GM04503 (cell line): ENCODE measurements at places on chromosomes 6 and 20.

- DNase-seq: no peak
These were observed 195.4 kb upstream of the PREP start for GRCh38 chr6:105598264-105598663.

GRCh38 chr6:14210077-14210476 lies 92.5 kb downstream of the CD83 start:
- no peak for DNase-seq

GRCh38 chr6:43292763-43293318 lies 5.2 kb upstream of the SLC22A7 start:
- no peak for DNase-seq

- no peak for DNase-seq
These were observed 12.7 kb downstream of the OR2B2 start for GRCh38 chr6:27899543-27899942.

DNA sequence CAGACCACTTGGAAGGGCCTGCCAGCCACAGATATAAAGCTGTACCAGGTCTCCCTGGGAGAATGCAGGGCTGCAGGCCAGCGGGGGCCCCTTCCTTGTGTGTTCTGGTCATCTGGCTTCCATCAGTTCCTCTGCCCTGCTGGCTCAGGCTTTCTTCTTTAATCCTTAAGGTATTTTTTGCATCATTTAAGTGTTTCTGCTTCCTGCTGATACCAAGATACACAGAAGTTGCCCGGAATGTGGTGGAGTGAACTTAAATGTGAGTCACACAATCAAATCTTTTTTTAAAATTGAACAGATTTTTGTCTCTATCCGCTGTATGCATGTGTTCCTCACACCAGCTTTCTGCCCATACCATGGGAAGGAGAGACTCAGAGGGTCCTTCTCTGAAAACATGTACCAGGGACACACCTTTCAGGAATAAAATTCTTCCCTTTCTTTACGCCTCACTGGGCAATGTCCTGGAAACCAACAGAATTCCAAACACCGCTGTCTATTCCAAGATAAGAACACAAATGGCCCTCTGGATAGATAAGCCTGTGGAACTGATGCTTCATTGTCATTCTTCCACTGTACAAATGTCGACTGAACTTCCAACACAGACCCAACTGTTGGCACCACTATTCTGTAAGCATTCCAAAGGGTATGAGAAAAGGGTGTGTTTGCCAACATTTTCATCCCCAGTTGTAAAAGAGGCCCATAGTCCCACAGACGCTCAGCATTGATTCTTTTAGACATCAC lies 206.2 kb upstream of the MYLIP start:
- DNase-seq: peak; percentile 87

GRCh38 chr6:53437557-53438202 lies 88.9 kb upstream of the ELOVL5 start:
- peak; percentile 54 for DNase-seq

DNA sequence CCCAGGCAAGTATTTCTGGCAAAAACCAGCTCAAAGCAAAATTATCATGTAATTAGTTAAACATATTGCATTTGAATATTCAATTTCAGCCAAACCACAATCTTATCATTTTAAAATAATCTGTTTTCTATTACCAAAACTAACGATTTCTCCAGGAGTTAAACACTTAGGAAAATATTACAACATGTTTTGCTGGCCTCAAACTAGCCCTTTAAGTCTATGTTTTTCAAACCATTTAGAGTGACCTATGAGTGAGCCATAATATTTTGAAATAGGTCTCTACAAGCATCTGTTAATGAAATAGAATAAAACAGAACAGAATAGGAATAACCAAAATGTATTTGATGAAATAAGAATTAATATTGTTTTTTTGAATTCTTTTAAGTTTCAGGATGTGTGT lies 370.9 kb downstream of the COL12A1 start:
- DNase-seq: no peak

DNA sequence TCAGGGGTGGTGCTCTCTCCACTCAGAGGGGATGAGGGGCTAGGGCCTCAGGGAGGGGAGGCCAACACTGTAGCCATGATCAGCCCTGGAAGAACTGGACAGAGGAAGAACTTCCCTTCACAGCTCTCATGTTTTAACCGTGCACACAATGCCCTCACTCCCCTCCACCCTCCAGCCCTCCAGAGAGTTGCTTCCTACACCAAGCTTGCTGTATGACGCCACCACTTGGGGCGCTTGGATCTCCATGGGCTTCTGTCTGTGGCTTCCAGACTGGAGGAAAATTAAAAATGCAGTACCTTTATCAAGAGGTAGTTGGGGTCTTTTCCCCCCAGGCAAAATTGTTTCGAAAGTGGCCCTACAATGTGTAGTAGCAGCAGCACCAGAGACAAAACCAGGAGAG lies 48.4 kb downstream of the ARHGAP40 start:
- DNase-seq: no peak

DNA sequence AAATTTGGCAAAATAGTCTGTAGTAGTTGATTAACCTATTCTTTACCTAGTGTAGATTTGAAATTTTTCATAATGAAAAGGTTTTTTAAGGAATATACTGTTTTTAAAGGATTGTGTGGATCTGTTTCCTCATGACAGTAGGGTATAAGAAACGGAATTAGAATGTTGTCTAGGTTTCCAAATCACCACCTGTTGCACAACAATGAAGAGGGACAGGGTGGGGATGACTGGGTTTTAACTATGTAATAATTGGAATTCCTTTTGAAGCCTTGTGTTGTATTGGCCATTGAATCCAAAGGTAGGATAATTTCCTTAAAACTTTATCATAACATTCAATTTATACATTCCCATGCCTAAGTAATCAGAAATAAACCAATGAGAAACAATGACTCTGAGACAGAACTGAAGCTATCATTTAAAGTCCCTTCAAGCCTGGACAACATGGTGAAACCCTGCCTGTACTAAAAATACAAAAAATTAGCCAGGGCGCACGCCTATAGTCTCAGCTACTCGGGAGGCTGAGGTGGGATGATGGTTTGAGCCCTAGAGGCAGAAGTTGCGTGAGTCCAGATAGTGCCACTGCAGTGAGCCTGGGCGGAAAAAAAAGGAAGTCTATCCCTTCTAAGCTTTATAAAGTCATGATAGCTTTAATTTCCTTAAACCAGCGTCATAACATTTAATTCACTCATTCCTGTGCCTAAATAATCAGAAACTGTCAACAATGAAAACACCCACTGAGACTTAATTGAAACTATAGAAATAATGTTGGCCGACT lies 18.3 kb upstream of the SLC17A5 start:
- no peak for DNase-seq

DNA sequence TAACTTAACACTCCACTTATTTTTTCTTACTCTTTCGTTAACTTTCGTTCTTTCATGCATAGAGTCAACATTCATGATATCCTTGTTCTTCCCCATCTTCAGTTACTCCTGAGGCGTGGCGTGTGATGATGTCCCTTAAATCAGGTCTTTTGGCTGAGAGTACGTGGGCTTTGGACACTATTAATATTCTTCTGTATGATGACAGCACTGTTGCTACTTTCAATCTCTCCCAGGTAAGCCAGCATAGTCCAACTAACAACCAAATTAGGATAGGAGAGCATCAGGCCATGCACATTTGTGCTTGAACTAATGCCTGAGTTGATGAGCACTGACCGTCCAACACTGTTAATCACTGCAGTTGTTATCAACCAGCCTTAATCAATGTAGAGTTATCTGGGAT lies 119.6 kb downstream of the TMEM242 start:
- no peak for DNase-seq

- DNase-seq: no peak
These were observed 64.6 kb upstream of the NOTCH4 start for GRCh38 chr6:32288426-32288825.

DNA sequence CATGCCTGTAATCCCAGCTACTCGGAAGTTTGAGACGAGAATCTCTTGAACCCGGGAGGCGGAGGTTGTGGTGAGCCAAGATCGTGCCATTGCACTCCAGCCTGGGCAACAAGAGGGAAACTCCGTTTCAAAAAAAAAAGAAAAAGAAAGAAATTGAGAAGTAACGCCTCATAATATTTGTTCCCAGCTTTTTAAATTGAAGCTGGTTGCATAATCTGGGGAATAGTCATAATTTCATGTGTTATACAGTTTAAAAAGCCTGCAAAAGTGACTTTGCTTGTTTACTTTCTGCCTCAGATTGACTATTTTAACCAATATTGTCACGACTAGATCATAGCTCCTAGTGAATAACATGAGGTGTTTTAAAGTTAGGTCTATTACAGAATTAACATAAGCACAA lies 7.2 kb downstream of the FAM217B start:
- no peak for DNase-seq

DNA sequence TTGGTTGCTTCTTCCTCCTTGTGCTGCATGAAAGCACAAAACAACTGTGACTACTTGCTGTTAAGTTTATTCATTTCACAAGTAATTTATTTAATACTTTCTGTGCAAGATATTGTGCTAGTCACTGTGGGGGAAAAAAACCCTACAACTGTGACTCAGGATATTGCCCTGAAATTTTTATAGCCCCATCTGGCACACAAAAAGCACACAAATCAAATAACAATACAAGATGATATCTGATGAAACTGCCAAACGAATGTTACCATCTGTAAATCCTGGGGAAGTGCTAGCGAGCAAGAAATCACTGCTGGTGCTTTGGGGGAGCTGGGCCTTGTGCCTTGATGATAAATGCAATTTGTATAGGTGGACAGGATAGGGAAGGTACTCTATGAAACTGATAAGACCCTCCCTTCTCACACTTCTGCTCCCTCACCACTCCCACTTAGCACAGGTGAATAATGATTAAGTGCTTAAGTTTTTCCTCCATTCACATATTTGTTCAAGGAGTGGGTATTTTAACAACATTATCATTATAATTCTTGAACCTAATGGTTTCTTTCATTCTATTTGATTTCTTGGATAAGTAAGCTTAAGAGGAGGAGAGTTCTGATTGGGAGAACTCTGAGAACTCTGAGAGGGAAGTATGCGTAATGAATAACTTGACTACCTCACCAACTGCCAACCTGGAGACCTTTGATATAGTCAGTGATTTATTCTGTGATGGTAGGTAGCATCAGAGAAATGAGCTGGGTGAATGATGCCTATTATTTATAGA lies 115.3 kb downstream of the RTN4IP1 start:
- no peak for DNase-seq

DNA sequence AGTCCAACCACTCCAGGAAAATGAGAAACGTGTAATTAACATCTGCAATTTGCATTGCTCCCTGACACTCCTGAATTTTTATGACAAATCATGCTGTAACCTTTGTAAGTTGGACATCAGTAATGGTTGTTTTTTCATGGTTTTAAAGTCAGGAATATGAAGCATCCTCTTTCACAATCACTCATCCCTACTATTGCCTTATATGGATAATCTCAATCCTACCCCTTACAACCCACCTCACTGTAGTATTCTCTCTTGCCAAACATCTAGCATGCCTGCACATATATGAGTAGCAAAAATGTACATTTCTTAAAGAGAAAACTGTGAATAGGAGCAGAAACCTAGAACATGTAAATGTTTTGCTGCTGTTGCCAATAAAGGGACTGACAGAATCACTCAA lies 729.5 kb downstream of the KIF16B start:
- no peak for DNase-seq

- peak; percentile 33 for DNase-seq
These were observed 539 bp downstream of the TMEM200A start for GRCh38 chr6:130366107-130367005.

- DNase-seq: no peak
These were observed 215.1 kb downstream of the CBLN4 start for GRCh38 chr20:55790178-55790577.

- no peak for DNase-seq
These were observed 20.9 kb downstream of the ENTPD6 start for GRCh38 chr20:25216199-25216945.

- peak; percentile 77 for DNase-seq
These were observed 73.1 kb downstream of the HIVEP2 start for GRCh38 chr6:142871910-142872331.

DNA sequence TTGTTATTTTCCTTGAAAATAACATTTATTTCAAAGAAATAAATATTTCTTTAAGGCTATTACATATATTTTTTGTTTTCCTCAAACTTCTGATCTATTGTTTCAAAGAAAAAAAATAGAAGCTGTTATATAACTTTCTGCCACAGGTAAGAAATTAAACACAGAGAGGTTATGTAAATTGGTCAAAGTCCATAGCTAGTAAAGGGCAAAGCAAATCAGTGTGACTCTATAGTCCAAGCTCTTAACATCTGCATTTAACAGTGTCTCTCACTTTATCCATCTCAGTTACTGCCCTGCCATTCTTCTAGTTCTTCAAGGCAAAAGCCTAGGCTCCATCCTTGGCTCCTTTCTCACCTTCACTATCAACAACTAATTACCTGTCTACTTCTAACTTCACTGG lies 57.1 kb downstream of the RWDD2A start:
- no peak for DNase-seq

DNA sequence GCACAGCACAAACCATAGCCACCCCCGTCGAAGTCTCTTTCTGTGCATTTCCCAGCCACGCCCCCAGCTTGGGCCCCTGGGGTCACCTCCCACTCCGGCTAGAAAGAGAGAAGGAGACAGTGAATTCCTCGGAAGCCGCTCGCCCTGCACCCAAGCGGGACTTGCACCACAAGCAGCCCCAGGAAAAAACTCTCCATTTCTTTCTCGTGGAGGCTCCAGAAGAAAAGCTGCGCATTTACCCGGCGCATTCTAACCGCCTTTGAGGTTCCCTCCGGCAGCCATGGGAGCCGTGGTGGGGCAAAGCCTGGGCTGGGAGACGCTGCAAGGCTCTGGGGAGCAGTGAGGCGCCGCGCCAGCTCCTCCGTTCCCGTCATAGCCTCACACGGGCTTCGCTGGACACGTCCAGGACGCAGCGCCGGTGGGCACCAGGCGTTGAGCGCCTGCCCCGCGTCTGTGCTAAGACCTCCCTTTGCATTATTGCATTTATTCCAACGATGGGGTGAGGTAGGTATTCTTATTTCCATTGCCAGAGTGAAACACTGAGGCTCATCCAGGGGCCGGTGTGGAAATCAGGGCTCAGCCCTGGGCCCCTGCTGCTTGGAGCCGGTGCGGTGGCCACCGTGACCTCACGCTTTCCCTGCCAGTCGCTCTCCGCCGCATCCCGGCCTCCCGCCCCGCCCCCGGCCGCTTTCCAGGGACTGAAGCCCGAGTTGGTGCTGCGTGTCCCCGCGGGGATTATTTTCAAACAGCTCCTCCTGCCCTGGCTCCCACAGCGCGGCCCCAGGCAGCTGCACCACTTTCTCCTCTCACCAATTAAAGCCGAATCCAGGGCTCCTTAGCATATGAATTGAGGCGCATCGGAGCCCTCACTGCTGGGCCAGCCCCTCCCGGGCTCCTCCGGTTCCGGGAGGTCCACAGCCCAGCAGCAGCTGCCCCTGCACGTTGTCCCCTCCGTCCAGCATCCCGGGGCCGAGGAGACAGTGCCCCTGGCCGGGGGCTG lies 148.3 kb upstream of the AFDN start:
- no peak for DNase-seq

- no peak for DNase-seq
These were observed 341.2 kb upstream of the MAP3K7 start for GRCh38 chr6:90928051-90928450.
